ENCODE measurements at places on chromosomes 7 and 10.

DNA sequence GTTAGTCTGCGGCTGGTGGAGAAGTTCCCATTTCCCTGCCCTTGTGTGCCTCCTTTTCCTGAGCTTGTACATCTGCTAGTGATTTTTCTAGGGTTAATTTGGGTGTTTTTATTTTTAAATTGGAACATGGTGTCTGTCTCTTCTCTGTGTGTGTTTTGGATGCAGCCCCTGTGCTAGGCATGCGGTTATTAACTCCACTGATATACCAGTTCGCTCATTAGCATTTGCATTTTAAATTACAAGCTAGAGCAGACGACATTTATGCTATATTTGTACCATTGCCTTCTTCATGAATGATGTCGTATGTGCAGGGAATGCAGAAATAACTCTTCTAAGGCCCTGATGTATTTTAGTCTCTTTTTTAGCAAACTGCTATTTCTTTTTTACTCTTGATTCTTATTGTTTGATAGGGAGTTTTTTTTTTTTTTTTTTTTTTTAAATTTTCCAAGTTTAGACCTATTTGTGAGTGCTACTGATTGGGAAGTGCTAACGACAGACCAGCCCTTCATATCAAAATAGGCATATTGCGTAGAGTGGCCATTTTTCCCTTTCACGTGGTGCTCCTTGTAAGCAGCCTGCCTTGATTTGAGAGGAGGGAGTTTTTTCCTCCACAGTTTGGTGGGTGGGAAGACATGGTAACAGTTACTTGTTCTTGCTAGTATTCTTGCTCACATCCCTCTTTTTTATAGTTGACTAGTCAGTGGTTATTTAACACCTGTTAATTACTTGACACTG lies 89.6 kb downstream of the LRRC4 start:
- DNase-seq: no peak

GRCh38 chr7:95482424-95482823 lies 3.3 kb upstream of the ASB4 start:
- no peak for DNase-seq

GRCh38 chr7:143499246-143499645 lies 21.6 kb downstream of the TAS2R41 start:
- DNase-seq: no peak

DNA sequence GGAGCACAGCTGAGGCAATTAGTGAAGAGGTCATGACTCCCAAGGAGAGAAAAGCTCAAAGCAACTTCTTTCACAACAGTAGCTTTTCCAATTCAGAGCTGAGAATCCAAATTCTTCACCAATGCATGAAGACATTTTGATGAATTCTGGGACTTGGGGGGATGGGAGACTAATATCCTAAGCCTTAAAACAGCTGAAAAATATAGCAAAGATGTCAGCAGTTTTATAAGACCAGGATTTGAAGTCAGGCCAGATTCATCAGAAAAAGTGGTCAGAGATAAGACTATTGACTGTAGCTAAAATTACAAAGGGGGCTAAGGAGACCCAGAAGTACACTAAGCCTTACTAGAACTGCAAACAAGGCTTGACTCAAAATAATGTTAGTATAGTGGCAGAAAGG lies 51.6 kb downstream of the GPR141 start:
- DNase-seq: no peak

DNA sequence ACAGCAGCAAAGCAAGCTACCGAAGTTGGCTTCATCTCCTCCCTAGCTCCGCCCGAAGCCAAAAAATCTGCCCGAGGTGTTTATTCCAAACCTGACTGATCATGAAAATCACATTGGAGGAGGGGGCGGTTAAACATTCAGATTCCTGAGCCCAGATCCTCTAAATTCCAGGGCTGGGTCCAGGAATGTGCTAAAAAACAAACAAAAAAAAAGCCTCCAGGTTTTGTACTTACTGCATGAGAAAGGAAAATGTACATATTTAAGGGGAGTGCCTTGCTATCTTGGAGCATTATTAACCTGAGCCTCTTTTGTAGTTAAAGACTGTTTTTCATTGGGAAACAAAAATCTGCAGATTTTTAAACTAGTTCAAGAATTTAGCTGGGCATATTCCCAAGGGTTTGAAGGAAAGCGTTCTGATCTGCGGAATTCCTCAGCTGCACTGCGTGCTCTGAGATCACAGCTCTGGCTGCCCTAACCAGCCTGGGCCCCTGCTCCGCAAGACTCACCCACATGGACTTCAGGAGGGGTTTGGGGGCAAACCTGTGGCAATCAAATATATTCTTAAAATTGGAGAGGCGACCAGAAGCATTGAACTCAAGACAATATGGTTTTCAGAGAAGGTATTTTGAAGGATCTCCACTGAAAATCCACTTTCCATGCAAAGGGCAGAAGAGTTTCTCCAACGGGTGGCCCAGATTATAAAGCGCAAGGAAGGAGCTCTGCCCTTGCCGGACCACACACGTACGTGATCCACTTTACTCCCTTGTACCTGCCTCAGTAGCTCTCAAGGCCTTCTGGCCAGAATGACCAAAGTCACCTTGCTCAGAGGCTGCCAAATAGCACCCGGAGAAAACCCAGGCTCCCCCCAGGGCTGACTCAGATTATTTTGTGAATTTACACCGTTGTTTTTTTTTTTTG lies 10.0 kb upstream of the TNS3 start:
- no peak for DNase-seq

DNA sequence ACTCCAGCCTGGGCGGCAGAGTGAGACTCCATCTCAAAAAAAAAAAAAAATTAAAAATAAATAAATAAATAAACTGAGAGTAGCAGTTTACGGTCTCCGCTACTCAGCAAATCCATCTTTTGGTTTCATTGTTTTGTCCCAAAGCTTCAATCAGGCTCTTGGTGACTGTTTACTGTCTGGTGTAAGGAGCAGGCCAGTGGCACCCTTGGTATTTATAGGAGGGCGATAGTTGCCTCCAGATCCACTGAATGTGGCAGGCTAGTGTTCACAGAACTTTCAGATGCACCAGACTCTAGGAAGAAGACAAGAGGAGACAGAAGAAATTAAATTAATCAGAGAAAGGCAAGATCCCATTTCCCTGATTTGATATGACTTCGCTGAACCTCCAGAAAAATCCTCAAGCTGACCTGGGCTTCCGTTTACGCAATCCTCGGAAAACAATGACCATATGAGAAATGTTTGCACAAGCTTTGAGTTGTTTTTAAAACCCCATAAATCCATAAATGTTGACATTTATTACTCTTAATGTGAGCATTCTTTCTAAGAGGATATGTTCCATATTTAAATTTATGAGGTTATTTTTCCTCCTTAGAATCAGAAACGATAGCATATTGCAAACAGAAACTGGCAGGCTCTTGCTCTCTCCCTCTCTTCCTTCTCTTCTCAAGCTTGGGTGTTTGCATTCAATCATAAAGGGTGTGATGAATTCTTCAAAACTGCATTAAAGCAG lies 7.1 kb upstream of the MUC3A start:
- no peak for DNase-seq

GRCh38 chr10:113911113-113911512 lies 56.7 kb downstream of the NHLRC2 start:
- DNase-seq: no peak

- no peak for DNase-seq
These were observed 113.9 kb downstream of the ARHGAP22 start for GRCh38 chr10:48490946-48491345.

- no peak for DNase-seq
These were observed 6.1 kb downstream of the MARVELD1 start for GRCh38 chr10:97719602-97720001.

DNA sequence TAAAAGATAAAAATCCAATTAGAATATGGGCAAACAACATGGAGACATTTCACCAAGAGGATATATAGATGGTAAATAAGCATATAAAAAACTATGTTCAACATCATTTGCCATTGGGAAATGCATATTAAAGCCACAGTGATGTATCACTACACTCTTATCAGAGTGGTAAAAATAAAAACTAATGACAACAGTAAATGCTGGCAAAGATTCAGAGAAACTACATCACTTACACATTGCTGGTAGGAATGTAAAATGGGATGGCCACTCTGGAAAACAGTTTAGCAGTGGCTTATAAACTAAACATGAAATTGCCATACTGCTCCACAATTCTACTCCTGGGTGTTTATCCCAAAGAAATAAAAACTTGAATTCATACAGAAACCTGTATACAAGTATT lies 59.2 kb downstream of the CROT start:
- DNase-seq: no peak

GRCh38 chr7:113582471-113582870 lies 336.3 kb downstream of the PPP1R3A start:
- DNase-seq: no peak

Measured in NB4 (cell line).